Stimulated activated CD8-positive, alpha-beta memory T cell treated with anti-CD3 and anti-CD28 coated beads, Interleukin-2, amount 100 ng/mL, for 48 hours (primary cell): ENCODE measurements at places on chromosomes 2 and 18.

DNA sequence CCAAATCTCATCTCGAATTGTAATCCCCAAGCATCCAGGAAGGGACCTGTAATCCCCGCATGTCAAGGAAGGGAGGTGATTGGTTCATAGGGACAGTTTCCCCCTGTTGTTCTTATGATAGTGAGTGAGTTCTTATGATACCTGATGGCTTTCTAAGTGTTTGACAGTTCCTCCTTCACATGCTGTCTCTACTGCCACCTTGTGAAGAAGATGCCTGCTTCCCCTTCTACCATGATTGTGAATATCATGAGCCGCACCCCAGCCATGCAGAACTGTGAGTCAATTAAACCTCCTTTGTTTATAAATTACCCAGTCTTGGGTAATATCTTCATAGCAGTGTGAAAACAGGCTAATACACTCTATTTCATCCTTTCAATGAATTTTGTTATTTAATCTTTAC is 446.7 kb downstream of the RNF144A start:
- DNase-seq = no peak

GRCh38 chr2:44941551-44942234 is at the start of gene SIX3:
SIX3 (plus strand) TSS chr2:44941702; CDS start chr2:44942105, 403 bp downstream.
- DNase-seq = peak; percentile 30

DNA sequence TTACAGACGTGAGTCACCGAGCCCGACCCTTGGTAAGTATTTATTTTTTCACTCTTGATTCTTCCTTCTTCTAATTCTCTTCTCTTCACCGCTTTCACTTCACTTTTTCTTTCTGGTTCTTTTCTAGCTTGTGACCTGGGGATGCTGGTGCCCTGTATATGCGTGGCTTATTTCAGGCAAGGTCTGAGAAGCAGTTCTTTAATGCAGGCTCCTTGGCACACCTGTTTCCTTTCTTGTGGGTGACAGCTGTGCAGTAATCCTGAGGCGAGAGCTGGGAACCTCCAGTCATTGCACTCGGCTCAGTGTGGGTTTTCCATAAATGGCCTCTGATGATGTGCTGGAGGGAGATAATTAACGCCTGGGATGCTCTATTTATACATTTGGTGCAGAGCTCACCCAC is 193.8 kb downstream of the TSN start:
- DNase-seq = no peak

DNA sequence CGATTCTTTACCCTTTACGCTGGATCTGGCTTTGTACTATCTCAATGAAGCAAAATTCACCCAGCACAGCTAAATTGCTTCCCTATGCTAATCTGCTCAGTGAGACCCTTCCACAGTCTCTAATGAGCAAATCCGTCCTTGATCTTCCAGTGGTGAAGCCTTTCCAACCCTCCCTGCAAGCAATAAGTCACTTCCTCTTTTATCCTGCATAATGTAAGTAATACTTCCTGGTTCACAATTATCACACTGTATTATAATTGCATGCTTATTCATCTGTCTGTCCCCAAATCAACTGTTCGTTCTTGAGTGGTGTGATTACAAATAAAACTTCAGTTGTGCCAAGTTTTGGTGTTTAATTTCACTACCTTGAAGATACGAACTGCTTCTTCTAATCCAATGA is 404.0 kb downstream of the ADCYAP1 start:
- DNase-seq = no peak

- DNase-seq = no peak
These were observed 18.0 kb downstream of the ZNF532 start for GRCh38 chr18:58882686-58883085.

GRCh38 chr2:53903011-53903410 is 43.2 kb upstream of the GPR75 start:
- DNase-seq = no peak

DNA sequence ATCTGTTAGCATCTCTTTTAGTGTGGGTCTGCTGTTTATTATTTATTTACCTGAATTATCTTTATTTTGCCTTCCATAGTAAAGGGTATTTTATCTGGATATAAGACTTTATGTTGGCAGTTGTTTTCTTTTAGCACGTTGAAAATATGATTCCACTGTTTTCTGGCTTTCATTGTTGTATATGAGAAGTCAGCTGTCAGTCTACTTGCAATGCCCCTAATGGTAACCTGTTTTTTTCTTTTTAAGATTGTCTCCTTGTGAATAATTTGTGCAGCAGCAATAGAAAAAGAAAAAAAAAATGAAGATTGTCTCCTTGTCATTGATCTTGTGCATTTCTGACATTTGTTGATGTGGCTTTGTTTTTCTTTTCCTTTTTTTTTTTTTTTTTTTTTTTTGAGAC is 27.2 kb downstream of the SNED1 start:
- DNase-seq = no peak

DNA sequence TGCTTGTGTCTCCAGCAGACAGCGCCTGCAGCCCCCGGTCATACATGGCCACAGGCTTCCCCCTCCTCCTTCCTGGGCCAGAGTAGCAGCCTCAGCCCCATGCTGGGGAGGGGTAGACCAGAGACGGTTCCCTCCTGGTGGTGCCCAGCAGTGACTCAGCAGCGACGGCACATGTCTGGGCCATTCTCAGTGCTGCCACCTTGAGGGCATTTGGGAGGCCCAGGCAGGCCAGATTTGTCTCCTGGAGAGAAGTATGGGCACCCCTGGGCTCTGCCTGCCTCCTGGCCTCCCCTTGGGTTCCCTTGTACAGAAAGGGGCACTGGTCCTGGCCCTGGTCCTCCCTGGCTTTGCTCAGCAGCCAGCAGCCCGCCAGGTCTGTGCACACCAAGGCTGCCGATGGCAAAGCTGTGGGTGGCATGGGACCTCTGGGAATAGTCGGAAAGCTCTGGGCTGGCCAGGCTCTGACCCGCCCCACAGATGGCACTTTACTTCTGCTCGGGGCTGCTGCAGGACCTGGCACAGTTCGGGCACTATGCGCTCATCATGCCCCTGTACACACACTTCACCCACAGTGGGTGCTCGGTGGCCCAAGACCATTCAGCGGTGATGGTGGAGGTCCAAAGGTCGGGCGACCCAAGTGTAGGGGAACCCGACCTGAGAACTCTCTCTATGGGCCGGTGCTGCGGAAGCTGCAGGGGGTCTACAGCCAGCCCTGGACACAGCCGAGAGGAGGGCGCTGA is 11.4 kb upstream of the ALPI start:
- peak; percentile 64 for DNase-seq

- no peak for DNase-seq
These were observed 213.8 kb downstream of the DSC3 start for GRCh38 chr18:30828700-30829099.

- no peak for DNase-seq
These were observed 125.5 kb downstream of the MC4R start for GRCh38 chr18:60247103-60247502.

DNA sequence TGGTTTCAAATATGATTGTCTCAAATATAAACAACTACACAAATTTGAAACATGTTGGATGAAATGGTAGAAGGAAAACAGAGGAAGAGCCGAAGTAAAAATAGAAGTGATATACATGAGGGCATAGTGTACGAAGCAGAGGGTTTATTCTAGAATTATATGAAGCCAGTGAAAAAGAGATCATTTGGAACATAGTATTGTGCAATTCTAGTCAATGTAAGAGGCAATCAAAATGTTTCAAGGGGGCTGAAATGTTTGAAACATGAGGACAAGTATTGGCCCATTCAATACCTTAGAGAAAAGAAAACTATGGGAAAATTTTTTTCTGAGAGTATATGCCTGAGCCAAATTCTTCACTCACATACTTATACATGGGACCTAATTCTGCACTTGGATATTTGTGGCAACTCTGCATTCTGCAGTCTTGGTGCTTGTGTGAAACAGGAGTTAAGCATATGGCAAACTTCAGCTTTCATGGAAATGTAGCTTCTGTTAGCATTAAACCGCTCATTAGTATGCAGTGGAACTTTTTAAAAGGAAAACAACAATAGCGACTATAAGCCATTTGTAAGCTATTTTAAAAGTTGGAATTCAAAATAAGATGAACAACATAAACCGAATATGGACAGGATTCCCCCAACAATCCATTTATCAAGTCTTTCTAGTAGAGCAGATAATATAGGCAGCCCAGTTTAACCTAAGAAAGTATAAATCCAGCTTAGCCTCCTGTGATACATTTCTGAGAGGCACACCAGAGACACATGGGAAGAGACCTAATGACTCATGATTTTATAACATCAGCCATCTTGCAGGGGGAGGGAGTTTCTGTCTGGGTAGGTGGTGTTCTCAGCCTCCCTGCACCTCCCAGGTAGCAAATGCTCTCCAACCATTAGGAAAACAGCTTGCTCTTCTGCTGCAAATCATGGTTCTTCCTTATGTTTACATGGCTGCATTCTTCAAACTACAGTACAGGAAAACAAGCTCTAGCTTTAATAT is 197.8 kb downstream of the PAX3 start:
- no peak for DNase-seq

DNA sequence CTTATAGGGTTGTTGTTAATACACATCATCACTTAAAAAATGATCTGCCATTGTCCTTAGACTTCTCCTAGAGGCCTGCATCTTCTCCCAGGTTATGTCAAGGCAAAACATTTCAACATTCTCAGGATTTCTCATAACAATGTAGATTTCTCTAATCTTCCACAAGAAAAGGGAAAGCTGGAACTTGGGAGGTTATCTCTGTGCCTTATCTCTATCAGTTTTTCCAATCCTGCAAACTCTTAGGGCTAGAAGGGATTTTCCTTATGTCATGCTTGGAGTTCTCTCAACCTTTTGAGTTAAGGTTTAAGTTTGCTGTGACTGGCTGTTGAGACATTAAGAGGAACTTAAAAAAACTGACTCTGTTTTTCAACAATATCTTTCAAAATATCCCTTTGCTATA is 300.6 kb upstream of the TFPI start:
- DNase-seq = no peak

- DNase-seq = no peak
These were observed 1783.2 kb upstream of the CELF4 start for GRCh38 chr18:39348757-39349156.

DNA sequence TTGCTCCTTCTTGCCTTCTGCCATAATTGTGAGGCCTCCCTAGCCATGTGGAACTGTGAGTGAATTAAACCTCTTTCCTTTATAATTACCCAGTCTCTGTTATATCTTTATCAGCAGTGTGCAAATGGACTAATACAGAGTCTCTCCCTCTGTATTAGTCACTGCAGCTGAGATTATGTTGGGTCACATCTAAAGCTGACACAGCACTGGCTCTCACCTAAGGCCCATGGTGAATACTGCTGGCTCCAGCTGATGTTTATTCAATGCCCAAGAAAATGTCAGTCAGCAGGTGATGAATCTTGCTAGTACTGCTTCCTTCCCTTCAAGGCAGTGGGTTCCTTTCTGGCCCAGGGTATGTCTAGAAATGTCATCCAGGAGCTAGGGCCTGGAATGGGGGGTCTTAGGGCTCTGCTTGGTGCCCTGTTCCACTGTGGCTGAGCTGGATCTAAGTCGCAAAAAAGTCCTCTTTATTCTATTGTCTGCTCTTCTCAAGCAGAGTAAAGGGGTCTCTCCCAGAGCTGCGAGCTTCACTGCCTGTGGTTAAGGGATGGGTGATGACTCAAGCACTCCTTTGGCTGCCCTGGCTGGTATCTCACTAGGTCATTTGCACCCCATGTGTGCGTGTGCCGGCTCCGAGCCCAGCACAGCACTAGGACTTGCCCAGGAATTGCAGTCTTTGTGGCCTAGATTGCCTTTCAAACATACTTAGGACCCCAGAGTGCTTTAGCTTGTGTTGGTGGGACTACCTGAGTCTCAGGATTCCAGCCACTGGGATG is 29.9 kb downstream of the PPP1R1C start:
- DNase-seq = no peak

- no peak for DNase-seq
These were observed 82.6 kb downstream of the MTA3 start for GRCh38 chr2:42651057-42651456.

- DNase-seq = no peak
These were observed 56.2 kb downstream of the ETAA1 start for GRCh38 chr2:67453310-67453709.

DNA sequence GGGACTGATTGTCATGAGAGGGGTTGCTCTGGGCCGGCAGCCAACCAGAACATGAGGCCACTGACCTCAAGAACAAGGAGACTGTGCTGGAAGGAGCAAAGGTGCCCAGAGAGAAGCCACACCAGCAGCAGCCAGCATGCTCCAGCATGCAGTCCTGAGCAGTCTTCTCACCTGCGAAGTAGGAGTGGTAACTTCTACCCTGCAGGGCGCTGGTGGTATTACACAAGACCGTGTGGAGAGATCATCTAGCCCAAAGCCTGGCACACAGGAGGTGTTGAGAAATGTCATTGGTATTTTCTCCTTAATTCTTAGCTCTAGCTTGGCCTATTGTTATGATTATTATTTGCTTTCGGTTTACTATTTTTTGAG is 132.7 kb downstream of the TSN start:
- peak; percentile 21 for DNase-seq

GRCh38 chr2:204487447-204488229 is 57.6 kb upstream of the PARD3B start:
- DNase-seq = no peak

DNA sequence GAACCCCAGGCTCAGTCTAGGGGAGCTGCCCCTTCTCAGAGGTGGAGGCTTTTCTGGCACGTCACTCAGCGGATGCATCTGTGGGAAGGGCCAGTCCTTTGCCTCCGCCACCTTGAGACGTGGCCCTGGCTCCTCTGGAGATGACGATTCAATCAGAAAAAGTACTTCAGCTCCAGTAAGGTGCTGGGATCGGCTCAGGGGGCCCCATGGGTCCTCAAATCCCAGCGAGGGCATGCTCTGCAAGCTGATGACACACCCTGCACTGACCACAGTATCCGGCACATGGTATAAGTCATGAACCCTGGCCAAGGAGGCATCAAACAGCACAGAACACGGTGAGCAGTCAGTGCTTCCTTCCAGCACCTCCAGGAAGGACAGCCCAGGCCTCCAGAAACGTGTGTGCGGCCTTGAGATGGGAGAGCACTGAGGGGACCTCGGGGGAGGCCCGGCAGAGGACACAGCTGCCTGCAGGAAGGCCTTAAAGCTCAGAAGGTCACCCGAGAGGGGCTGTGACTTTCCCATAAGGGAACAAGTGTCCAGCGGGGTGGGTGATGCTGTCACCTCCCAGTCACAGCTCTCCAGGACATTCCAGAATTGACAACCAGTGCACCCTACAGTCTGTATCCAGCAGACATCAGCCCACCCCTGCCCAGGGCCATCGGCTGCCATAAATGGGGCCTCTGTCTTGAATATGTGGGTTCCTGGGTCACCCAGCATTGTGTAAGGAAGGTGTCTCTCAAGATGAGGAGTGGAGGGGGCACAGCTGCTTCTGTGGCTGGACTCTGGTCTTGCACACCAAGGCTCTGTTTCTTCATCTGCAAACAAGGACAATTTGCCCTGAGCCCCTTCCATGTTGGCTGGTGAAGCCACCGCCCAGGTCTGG is 205.8 kb downstream of the NDUFA10 start:
- no peak for DNase-seq

GRCh38 chr2:589281-590130 is 87.7 kb downstream of the TMEM18 start:
- no peak for DNase-seq

DNA sequence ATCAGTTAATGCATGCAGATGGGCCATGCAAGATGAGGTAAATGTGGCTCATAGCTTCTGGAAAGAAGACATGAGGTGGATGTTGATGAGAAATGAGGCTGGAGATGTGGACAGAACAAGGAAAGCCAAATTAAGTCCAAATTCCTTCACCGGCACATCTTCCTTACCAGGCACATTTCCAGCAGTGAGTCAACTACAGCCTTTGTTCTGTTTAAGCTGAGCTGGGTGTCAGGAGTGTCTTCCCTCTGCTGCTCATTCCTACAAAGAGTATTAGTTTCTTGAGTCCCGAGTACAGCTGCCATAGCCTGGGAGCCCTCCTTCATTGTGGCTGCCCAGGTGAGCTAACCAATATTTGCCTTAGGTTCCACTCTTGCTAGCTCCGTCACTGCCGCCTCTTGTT is 945.0 kb downstream of the SLC4A3 start:
- DNase-seq = no peak
